H9 (cell line): ENCODE measurements at places on chromosomes 5 and 9. TPM values are rescaled to one million over a fixed set of nuclear protein-coding genes. Genes with fewer than 3 reads are reported as not detected.
A peak's percentile ranks its signal among the peaks of the same experiment; 100 is the strongest.

DNA sequence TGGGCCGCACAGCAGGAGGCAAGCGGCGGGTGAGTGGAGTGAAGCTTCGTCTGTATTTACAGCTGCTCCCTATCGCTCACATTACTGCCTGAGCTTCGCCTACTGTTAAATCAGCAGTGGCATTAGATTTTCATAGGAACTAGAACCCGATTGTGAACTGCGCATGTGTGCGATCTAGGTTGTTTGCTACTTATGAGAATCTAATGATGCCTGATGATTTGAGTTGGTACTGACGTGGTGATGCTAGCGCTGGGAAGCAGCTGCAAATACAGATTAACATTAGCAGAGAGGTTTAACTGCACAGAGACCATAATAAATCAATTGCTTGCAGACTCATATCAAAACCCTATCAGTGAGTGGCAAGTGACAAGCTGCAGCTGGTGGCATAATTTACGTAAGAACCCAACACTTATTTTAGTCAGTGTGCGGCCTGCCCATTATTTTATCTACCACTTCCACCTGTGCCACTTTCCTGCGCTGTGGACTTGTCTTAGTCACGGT, 133.4 kb upstream of the CDH9 start:
- DNase-seq = no peak
- H3K27me3 ChIP-seq = no peaks in the 10 kb centered on the region
- no peaks in the 10 kb centered on the region for H3K36me3 ChIP-seq
- no peak overlapping the region for H3K27ac ChIP-seq

DNA sequence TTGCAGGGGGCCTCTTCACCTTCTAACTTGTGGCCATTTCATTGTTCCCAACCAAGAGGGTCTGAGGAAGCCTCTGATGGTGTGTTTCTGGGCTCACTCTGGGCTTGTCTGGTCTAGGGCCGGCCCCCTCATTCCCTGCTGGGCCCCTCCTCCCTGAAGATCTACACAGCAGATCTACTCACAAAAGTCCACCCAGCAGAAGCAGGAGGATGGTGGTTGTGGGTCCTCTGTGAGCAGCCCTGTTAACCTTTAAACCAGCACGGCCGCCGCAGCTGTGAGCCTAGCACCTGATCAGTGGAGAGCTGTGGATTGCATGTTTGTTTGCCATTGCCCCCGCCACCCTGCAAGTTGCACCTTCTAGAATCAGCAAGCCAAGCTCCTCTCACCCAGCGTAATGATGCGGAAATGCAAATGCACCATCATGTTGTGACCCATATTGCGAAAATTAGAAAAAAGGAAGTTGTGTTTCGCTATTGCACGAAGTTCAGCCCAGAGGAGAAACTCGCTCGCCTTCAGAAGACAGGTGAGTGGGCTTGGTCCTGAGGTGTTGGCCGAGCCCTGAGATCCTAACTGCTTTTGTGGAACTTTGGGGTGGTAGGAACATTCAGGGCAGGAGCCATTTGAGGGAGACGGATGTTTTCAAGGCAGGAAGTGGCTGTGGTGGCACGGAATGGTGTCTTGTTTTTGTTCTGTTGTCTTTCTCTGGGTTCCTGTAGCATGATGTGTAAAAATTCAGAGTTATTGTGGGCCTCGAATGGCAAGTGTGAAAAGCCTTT, 16.7 kb downstream of the FGD3 start:
- H3K36me3 ChIP-seq = peaks cover 10% of the 10 kb centered on the region; the same call in 1 of the 2 replicates
- H3K27me3 ChIP-seq = no peaks in the 10 kb centered on the region
- no peak overlapping the region; the same call in 2 of the 3 replicates for H3K4me3 ChIP-seq
- DNase-seq = no peak

DNA sequence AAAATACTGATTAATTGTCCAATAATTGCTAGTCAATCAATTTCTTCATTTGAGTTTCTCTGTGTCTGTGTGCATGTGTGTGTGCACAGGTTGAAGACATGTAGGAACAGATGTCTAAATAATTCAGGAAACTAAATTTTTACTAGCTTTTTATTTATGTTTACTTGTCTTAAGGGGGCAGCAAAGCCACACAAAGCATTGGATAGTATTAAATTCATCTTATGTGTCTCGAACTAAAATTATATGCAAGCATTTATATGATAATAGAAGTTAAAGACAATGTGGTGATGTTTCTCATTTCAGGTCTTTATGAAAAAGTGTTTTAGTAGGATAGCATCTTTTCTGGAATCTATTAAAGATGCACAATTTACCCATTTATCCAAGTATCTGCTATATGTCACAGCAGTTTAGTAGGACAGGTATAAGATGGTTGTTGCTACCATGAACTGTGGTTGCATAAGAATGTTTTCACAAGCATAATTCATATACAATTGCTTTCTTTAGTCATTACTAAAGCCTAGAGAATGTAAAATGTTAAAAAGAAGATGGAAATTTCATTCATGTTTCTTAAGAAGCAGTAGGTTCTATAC, 784.6 kb upstream of the NUDT12 start:
- H3K27me3 ChIP-seq = no peaks in the 10 kb centered on the region
- H3K4me3 ChIP-seq = no peak overlapping the region
- no peak for DNase-seq
- peaks cover 2% of the 10 kb centered on the region for H3K4me1 ChIP-seq
- H3K36me3 ChIP-seq = no peaks in the 10 kb centered on the region

DNA sequence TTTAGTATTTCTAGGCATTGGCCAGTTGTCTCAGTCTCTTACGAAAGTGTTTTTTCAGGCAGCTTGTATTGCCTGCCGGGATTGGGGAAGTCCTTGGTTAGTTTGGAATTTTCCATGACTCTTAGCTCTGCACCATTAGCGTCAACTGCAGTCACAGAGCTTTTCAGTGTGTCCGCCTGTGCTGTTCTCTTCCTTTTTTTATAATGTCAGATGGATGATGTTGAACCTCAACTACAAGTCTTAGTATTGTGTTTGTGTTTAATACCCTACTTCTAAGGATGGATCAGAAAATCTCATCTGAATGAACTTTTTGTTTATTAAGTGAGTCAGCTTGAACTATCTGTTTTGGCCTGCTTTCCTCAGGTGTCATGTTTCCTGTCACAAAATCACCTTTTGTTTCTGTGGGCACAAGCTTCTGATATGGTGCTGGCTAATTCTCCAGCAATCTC, 33.1 kb downstream of the ATP6V0E1 start:
- peaks cover 5% of the 10 kb centered on the region; the same call in 1 of the 2 replicates for H3K4me1 ChIP-seq
- H3K4me3 ChIP-seq = no peak overlapping the region
- no peak overlapping the region for H3K27ac ChIP-seq
- no peak for DNase-seq
- peaks cover 11% of the 10 kb centered on the region; the same call in 1 of the 3 replicates for H3K36me3 ChIP-seq

GRCh38 chr5:1445313-1445688, at the start of gene SLC6A3:
SLC6A3 (minus strand) TSS chr5:1445440; CDS start chr5:1443197, 2,243 bp downstream.
- no peaks in the 10 kb centered on the region; the same call in 1 of the 3 replicates for H3K36me3 ChIP-seq
- H3K27ac ChIP-seq = no peak within 1 kb of the TSS
- DNase-seq = peak; percentile 91
- no peaks in the 10 kb centered on the region for H3K4me1 ChIP-seq
- peak within 1 kb of the TSS; percentile 82 for H3K4me3 ChIP-seq

DNA sequence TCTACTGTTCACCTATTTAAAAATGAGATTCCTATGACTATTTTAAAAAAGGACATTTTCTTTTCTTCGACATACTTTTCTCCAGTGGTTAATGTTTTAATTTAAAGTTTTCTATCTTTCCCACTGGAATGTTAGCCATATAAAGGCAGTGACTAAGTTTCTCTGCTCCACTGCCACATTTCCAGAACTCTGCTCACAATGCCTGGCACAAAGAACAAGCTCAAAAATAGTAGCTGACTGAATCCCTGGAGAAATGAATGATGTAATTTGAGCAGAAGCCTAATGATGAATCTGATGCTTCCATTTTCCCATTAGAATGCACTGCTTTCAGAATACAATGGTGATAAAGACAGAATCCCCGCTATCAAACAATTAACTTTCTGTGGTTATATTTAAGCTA, 817.8 kb downstream of the MTRR start:
- DNase-seq = no peak
- H3K4me1 ChIP-seq = no peaks in the 10 kb centered on the region; the same call in 1 of the 2 replicates
- H3K36me3 ChIP-seq = no peaks in the 10 kb centered on the region
- H3K27ac ChIP-seq = no peak overlapping the region
- no peak overlapping the region for H3K4me3 ChIP-seq
- H3K27me3 ChIP-seq = no peaks in the 10 kb centered on the region

DNA sequence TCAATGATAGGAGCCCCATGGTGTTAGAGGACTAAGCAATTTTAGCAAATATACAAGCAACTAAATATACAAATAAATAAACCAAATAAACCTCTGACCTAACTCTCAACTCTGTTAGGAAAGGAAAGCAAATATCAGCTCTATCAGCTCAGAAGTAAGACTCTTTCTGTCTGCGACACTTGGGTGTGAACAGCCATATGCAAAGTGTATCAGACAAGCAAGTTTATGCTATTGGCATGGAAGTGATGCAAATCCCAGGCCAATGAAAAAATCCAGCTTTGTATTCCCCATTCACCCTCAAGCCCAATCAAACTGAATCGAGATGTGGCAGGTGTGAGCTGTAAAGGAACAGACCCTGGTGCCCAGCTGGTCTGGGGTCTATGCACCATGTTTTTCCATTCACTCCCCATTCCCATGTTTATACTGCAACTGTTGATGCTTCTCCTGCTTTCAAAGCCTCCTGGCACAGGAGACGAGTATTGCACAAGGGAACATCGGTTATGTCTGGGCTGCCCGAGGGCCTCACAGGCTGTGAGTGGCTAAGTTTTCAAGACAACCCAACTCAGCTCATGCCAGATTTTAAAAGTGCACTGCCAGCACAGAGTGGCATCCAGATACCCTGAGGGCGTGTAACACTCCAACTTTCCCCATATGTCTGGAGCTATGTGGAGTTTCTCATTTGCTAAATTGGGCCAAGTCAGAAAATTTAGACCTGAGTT, 73.1 kb downstream of the FEM1C start:
- H3K27me3 ChIP-seq = no peaks in the 10 kb centered on the region
- H3K4me3 ChIP-seq = no peak overlapping the region
- no peaks in the 10 kb centered on the region for H3K36me3 ChIP-seq
- H3K4me1 ChIP-seq = peaks cover 5% of the 10 kb centered on the region; the same call in 1 of the 2 replicates

DNA sequence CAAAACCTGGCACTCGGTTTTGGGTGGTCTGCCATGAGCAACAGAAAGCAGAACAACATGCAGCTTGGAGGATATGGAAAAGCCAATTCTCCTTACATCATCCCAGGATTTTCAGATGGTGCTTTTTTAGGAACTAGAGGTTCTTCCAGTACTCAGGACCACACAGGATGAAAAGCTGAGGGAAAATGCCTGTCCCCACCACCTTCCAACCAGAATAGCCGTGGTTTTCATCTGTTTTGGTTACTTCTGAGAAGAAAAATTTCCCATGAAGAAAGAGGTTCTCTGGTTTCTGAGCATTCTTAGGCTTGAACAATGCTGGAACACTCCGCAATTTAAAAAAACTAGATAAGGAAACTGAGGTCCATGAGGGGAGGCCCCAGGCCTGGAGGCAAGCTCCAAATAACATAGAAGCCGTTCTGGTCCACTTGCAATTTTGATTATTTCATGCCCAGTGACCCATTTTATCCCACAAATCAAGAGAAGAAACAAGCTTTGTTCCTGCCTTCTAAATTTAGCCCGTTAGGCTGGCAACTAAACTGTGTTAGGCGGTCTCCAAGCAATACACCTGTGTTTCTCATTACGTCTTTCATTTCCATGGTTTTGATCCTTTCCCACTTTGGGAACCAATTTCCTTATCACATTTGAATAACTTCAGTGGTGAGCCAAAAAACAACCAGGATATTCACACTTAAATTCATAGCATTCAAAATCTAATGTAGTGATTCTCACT, 79.2 kb upstream of the SPIN1 start:
- no peak overlapping the region for H3K27ac ChIP-seq
- DNase-seq = no peak
- peaks cover 9% of the 10 kb centered on the region for H3K4me1 ChIP-seq
- H3K4me3 ChIP-seq = no peak overlapping the region

FOXD4 gene
- total RNA-seq = 0.20 and 0.22 TPM in 2 replicates

ACSL6 gene
- total RNA-seq = 1.3 and 1.6 TPM in 2 replicates
